Smooth muscle cell of the pulmonary artery (primary cell): ENCODE measurements at places on chromosomes 16 and 17. TPM values are rescaled to one million over a fixed set of nuclear protein-coding genes. Genes with fewer than 3 reads are reported as not detected.

The TMC7 gene
- total RNA-seq, result 0.85 and 2.7 TPM in 2 replicates

The COX6A2 gene
- not detected in 2 replicates for total RNA-seq

The TM4SF5 gene
- not detected in 2 replicates for total RNA-seq

The ALOX15B gene
- total RNA-seq, result 0.07 and 1.2 TPM in 2 replicates
